ENCODE measurements at places on chromosomes 16 and 17. TPM values are rescaled to one million over a fixed set of nuclear protein-coding genes. Genes with fewer than 3 reads are reported as not detected.

- peak overlapping the region; percentile 88 for H3K4me3 ChIP-seq
- no peaks in the 10 kb centered on the region for H3K27me3 ChIP-seq
- peaks cover 7% of the 10 kb centered on the region for H3K36me3 ChIP-seq
- H3K27ac ChIP-seq = peak overlapping the region; percentile 94
- peaks cover 59% of the 10 kb centered on the region for H3K4me1 ChIP-seq
Measured at GRCh38 chr17:2214047-2214928, 89.3 kb downstream of the SMG6 start.

DNA sequence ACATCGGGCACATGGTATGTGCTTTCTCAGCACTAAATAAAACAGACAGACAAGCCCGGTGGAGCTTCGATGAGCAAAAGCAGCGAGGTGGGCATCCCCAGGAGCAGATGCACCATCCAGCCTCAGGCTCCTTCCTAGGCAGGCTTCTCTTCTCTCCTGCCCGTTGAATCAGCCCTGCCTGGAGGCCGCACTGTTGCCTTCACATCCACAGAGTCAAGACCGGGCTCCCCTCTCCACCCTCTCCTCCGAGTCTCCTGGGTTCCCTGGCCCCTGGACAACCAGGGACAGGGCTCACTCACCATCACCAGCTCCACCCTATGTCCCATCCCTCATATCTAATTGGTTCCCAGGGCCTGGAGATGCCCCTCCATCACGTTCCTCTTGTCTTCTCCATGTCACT, 79.7 kb upstream of the RCVRN start:
- H3K36me3 ChIP-seq = no peaks in the 10 kb centered on the region
- H3K4me3 ChIP-seq = no peak overlapping the region
- no peak overlapping the region for H3K27ac ChIP-seq
- no peak for DNase-seq
- H3K4me1 ChIP-seq = no peaks in the 10 kb centered on the region
- H3K27me3 ChIP-seq = no peaks in the 10 kb centered on the region

CDT1 gene
- total RNA-seq = 167 TPM

- no peaks in the 10 kb centered on the region for H3K27me3 ChIP-seq
- no peak overlapping the region for H3K27ac ChIP-seq
- peaks cover 13% of the 10 kb centered on the region for H3K4me1 ChIP-seq
- no peaks in the 10 kb centered on the region for H3K36me3 ChIP-seq
- H3K4me3 ChIP-seq = no peak overlapping the region
- no peak for DNase-seq
Measured at GRCh38 chr16:81487301-81487720, 42.7 kb downstream of the CMIP start.

GRCh38 chr17:58312021-58312630, 16.5 kb downstream of the TSPOAP1 start:
- no peak for DNase-seq
- H3K4me3 ChIP-seq = no peak overlapping the region
- H3K27me3 ChIP-seq = no peaks in the 10 kb centered on the region
- H3K36me3 ChIP-seq = no peaks in the 10 kb centered on the region
- peaks cover 10% of the 10 kb centered on the region for H3K4me1 ChIP-seq
- H3K27ac ChIP-seq = no peak overlapping the region

DNA sequence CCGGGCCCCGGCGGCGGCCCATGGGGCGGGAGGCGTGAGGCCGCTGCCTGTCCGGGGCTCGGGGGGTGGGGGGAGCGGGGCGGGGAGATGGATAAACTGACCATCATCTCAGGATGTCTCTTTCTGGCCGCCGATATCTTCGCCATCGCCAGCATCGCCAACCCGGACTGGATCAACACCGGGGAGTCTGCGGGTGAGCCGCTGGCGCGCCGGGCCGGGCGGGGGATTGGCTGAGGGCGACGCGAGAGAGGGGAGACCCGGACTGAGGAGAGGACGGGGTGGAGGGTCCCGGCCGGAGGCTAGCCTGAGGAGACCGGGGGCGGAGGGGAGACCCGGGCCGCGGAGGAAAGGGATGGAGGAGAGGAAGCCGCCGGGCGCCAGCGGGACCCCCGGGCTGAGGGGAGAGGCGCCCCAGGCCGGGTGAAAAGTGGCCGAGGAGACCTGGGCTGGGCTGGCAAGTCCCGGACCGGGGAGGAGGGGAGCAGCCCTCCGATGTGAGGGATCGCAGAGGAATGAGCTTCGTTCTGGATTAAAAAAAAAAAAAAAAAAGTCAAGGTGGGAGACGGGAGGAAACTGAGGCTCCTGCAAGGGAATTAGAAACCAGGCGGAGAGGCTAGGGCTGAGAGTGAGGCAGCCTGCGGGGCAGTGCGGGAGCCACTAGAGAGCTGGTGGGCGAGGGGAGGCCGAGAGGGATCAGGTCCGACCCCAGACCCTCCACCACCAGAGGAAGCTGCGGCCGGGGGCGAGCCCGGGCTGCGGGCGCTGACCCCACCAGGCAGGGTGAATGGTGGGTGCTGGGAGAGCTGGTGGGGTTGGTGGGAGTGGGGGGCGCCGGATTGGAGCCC, 526 bp downstream of the MOSMO start:
- peak overlapping the region; percentile 90 for H3K27ac ChIP-seq
- peak; percentile 43 for DNase-seq
- H3K4me3 ChIP-seq = peak overlapping the region; percentile 94
- no peaks in the 10 kb centered on the region for H3K27me3 ChIP-seq
- no peaks in the 10 kb centered on the region for H3K36me3 ChIP-seq

DNA sequence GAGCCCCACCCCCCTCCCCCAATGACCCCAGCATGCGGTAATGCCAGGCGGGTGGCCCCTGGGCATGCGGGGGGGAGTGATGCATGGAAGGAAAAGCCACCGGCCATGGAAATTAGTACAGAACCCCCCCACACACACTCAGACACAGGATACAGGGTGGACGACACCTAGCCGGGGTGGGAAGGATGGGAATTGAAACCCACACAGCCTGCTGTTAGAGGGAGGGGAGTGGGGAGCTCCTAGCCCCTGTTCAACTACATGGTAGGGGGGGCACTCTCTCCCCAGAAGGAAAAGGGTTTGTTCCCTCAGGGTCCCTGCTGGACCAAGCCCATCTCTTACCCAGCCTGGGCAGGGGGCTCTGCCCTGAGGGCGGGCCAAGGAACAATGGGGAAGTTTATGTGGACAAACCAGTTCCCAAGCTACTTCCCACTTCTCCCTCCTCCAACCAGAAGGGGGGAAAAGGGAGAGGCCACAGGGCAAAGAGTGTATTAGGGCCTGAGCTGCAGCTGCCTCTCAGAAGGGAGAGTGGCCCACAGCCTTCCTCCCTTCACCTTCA, 5.2 kb downstream of the TMUB2 start:
- DNase-seq = no peak
- H3K4me1 ChIP-seq = peaks cover 25% of the 10 kb centered on the region
- H3K36me3 ChIP-seq = peaks cover 7% of the 10 kb centered on the region
- no peak overlapping the region for H3K27ac ChIP-seq

- no peak for DNase-seq
- H3K27me3 ChIP-seq = no peaks in the 10 kb centered on the region
- H3K4me3 ChIP-seq = no peak overlapping the region
- H3K27ac ChIP-seq = no peak overlapping the region
Measured at GRCh38 chr17:57366558-57367351, 110.4 kb downstream of the MSI2 start.

DNA sequence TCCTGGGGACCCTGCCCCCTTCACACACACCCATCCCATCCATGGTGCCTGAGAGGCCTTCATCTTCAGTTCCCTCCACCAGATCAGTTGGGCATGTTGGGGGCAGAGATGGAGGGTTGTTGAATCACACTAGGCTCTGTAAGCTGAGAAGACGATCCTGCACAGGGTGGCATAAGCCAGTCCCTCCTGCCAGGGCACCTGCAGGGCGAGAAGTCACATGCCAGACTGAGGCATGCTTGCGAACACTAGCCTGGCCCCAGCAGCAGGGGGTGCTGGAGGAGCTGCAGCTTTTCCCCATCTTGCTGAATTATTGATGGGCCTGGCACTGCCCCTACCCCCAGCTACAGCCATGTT, 6.1 kb upstream of the TBX2 start:
- H3K4me3 ChIP-seq = no peak overlapping the region
- H3K36me3 ChIP-seq = peaks cover 2% of the 10 kb centered on the region
- H3K27me3 ChIP-seq = peaks cover 31% of the 10 kb centered on the region

DNA sequence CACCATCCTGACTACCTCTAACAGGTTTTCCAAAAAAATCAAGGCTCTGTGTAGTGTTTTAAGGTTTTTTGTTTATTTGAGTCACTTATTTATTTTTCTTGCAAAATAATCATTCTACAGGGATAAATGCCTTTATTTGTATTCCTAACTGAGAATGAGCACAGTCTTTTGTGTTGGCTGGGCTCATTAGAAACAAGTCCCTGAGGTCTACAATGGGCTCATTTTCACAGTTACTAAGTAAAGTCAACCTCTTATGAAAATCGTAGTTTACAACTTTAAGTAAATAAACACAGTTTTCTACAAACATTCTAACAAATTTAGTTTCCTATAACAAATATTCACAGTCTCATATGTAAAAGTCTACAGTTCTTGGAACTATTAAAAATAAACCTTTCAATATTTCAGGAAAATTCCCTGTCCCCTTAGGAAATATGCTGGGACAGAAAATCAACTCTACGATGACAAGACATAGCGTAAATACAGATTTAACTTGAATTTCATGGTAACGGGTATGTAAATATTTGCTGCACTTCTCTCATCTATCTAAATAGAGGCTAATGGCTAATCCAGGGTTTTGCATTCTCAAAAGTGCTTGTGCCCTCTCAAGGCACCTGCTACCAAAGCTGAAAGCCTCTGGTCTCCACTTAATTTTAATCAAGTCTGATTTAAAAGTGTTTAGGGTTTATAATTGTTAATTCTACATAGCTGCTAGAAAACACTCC, 31.5 kb upstream of the CDH5 start:
- no peak for DNase-seq
- H3K4me3 ChIP-seq = no peak overlapping the region
- H3K4me1 ChIP-seq = no peaks in the 10 kb centered on the region

GRCh38 chr16:86618431-86619238, 40.3 kb downstream of the FOXL1 start:
- peaks cover 6% of the 10 kb centered on the region for H3K27me3 ChIP-seq
- no peak for DNase-seq
- H3K4me1 ChIP-seq = no peaks in the 10 kb centered on the region
- H3K36me3 ChIP-seq = no peaks in the 10 kb centered on the region

SDR42E2 gene
- total RNA-seq = not detected

PRR15L gene
- total RNA-seq = not detected

- DNase-seq = no peak
- no peaks in the 10 kb centered on the region for H3K27me3 ChIP-seq
- H3K36me3 ChIP-seq = peaks cover 2% of the 10 kb centered on the region
- peak overlapping the region; percentile 92 for H3K27ac ChIP-seq
Measured at GRCh38 chr16:87380881-87381280, 2.7 kb downstream of the FBXO31 start.

PRR35 gene
- total RNA-seq = not detected

CBX8 gene
- 6.0 TPM for total RNA-seq

GRCh38 chr16:11563493-11564040, 23.2 kb downstream of the LITAF start:
- peaks cover 69% of the 10 kb centered on the region for H3K4me1 ChIP-seq
- H3K36me3 ChIP-seq = peaks cover 12% of the 10 kb centered on the region
- DNase-seq = no peak
- H3K27me3 ChIP-seq = no peaks in the 10 kb centered on the region

GRCh38 chr16:18833707-18834505, 32.6 kb upstream of the ARL6IP1 start:
- no peak overlapping the region for H3K4me3 ChIP-seq
- H3K4me1 ChIP-seq = peaks cover 21% of the 10 kb centered on the region
- no peaks in the 10 kb centered on the region for H3K27me3 ChIP-seq

DNA sequence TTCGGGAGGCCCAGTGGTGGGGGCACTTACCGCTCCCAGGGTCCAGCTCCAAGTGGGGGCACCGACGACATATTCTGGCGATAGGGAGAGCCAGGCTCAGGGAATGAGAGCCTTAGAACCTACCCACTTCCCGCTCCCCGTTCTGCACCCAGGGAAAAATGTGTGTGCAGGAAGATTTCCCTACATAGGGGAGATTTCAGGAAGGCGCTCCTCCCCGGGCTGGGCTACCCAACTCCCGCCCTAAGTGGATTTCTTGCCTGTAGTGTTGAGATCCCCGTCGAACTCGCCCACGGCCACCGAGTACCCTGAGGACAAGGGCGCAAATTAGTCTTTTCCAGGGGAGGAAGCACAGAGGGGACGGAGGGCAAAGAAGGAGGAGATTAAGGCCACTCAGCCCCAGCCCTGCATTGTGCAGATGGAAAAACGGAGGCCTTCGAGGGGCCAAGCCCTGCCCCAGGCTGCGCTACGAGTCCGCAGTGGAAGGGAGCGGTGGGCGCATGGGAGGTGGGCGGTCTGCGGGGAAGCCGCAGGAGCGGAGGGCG, 5.1 kb downstream of the ITGA2B start:
- H3K27me3 ChIP-seq = peaks cover 26% of the 10 kb centered on the region
- peaks cover 11% of the 10 kb centered on the region for H3K4me1 ChIP-seq
- H3K4me3 ChIP-seq = peak overlapping the region; percentile 55
- no peak for DNase-seq
- H3K27ac ChIP-seq = no peak overlapping the region

Data from activated T-cell treated with anti-CD3 and anti-CD28 coated beads, Interleukin-2, amount 50 U/mL, for 72 hours (primary cell).